ENCODE measurements at places on chromosomes 7 and 10.

GRCh38 chr10:2746638-2747037 is 320.7 kb upstream of the PFKP start:
- no peak for DNase-seq

- peak; percentile 4 for DNase-seq
These were observed 2.2 kb upstream of the IGFBP3 start for GRCh38 chr7:45923290-45923689.

DNA sequence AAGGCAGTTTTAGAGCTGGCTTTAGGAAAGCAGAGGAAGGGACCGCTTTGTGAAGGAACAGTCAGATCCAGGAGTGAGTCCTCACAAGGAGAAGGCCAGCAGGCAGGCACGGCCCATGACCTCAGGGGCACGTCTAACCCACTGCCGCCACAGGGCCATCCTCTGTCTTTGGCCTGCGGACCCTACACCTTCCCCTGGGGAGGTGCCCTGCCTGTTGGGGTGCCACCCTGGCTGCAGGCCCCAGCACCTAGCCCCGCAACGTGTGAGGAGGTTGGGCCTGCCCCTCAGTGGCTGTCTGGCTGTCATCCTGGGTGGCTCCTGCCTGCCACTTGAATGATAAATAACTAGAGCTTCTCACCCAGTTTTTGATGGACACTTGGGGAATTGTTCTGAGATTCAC is 31.0 kb upstream of the TRIM8 start:
- DNase-seq: no peak

DNA sequence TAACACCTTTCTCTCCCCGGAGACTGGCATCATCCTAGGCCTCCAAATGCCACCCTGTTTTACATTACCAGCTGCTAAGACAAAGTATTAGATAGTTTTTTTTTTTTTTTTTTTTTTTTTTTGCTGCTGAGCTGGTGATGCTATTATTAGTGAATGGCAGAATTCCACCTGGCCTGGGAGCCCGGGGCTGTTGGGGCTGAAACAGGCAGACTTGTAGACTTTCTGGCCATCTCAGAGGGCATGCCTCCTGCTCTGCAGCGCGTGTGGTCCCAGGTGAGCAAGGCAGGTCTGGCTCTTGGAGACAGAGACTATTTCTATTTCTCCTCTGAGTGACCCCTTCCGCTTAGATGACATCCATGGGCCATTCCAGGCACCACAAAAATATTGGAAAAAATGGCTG is 104.2 kb downstream of the EMX2 start:
- no peak for DNase-seq

- DNase-seq: no peak
These were observed 205.4 kb downstream of the KCNMA1 start for GRCh38 chr10:77431980-77432797.

DNA sequence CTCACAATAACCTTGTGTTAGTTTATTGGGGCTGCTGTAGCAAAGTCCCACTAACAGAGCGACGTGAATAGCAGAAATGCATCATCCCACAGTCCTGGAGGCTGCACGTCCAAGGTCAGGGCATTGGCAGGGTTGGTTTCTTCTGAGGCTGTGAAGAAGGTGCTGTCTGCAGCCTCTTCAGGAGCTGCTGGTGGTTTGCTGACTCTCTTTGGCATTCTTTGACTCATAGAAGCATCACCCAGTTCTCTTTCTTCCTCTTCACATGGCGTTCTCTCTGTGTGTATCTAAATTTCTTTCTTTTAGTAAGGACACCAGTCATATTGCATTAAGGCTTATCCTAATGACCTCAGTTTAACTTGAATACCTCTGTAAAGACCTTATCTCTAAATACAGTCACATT is 428.4 kb upstream of the KLF6 start:
- no peak for DNase-seq

- DNase-seq: no peak
These were observed 223.7 kb downstream of the MAD1L1 start for GRCh38 chr7:2008936-2009540.

- DNase-seq: no peak
These were observed 1029.5 kb upstream of the LRRN3 start for GRCh38 chr7:110061387-110061786.

DNA sequence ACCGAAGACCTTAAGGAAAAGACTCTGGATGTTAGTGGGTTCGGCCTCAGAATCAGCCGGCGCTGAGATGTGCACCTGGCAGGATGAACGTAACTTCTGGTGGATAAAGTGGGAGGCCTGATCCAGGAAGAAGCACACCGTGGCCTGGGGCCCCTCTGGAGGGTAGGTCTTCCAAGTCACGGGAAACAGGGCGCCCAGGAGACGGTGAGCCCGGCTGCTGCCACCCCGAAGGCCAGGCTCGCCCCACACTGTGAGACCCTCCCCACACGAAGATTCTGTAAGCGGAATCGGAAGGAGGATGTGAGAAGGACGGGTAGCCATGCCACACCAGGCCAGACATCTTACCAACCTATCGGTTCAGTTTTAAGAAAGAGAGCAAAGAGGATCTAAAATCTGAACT is 279.0 kb downstream of the DNAJB6 start:
- no peak for DNase-seq

DNA sequence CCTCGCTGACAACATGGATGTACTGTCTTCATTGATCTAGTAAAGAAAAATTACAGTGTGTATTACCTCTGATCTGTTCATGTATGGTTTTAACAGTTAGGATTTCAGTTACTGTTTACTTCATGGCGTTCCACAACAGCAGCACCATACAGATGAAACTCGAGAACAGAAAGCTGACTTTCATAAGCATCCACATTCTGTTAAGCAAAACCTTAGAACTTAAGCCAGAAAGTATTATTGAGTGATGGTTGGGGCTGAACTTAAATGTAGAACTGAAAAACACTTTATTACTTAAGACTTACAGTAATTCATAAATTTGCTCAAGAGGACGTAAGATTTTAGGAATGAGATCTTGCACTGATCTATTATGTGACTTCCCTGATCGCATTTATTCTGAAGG is 3.7 kb downstream of the MRPL32 start:
- DNase-seq: no peak

GRCh38 chr7:67671006-67671548 is 674.4 kb downstream of the TYW1 start:
- no peak for DNase-seq

- no peak for DNase-seq
These were observed 76.7 kb downstream of the MACC1 start for GRCh38 chr7:20140291-20141001.

DNA sequence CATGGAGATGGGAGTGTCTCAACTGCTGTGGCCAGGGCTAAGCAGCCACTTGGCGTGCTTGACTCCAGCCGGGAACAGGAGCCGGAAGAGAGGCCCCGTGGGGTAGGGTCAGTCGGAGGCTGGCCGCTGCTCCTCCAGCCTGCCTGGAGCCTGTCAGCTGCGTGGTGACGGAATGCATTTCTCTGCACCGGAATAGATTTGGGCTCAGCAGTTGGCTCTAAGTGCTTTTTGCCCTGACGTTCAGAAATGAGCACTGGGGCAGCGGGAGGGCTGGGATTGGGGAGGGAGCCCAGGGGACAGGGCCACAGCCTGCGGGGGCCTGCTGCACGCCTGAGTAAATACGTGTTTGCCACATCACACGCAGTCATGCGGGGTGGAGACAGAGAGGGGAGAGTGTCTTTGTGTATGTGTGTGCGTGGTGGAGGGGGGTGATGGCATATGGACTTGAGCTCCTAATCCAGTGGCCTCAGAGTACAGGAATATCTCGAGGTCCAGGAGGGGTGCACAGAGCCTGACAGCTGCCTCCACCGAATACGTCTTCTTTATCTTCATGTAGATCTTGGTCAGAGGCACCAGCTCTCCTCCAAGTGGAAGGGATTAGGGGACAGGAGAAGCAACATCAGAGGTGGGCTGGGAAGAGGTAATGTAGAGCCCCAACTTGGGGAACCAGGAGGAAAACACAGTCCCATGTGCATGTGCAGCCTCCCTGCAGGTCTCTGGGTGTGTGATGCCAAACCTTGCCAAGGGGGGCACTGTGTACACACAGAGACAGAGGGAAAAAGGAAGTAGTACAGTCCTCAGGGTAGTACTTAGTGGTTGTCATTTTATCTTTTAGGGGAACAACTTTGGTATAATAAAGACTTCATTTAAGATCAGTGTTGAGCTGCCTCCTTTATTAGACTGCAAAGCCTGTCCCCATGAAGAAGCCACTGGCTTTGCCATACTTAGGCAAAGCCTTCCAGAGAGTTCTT is 151.4 kb downstream of the CDH23 start:
- peak; percentile 52 for DNase-seq

DNA sequence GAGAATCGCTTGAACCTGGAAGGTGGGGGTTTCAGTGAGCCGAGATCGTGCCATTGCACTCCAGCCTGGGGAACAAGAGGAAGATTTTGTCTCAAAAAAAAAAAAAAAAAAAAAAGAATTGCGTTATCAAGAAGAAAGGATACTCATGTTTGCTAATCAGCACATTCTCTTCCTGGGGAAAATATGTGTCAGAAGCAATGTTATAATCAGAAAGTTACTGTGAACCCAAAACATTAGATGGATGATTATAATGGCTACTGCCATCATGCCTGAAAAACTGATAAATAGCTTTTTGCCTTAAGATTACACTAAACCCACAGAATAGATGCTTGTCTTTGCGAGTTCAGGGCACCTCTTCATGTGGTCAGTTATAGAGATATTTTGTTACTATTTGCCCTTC is 24.3 kb upstream of the GNAI1 start:
- DNase-seq: no peak

All from CMK (cell line).